ENCODE measurements at places on chromosomes 16 and 17. TPM values are rescaled to one million over a fixed set of nuclear protein-coding genes. Genes with fewer than 3 reads are reported as not detected.

Gene CYGB
- 70.8 TPM for total RNA-seq

Gene ZNF668
- 6.6 TPM for total RNA-seq

Gene MYH3
- 1.9 TPM for total RNA-seq

Gene HBA2
- total RNA-seq = 50.7 TPM

Gene MT1G
- 3.6 TPM for total RNA-seq

Gene SCIMP
- total RNA-seq = 3.1 TPM

Gene CCL23
- total RNA-seq = not detected

Gene KRTAP4-5
- total RNA-seq = not detected

Gene EPOP
- total RNA-seq = 1.4 TPM

Gene NXN
- 16.7 TPM for total RNA-seq

Gene EIF3CL
- 17.2 TPM for total RNA-seq

DNA sequence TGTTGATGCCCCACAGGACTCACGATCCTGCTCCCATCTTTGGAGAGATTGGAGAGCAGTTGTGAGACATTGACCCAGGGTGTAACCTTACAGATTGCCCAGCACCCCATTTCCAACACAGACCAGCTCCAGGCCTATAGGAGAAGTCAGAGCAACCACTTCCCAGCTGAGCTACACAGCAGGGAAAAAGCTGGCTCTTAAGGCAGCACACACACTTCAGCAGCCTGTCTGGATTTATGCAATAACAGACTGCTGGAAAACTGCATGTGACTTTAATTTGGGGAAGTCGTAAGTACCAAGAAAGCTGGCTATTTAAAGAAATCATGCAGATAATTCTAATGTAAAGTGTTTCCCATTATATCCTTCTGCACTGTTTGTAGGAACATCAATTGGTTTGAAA is 30.8 kb downstream of the NOG start:
- no peak for DNase-seq

DNA sequence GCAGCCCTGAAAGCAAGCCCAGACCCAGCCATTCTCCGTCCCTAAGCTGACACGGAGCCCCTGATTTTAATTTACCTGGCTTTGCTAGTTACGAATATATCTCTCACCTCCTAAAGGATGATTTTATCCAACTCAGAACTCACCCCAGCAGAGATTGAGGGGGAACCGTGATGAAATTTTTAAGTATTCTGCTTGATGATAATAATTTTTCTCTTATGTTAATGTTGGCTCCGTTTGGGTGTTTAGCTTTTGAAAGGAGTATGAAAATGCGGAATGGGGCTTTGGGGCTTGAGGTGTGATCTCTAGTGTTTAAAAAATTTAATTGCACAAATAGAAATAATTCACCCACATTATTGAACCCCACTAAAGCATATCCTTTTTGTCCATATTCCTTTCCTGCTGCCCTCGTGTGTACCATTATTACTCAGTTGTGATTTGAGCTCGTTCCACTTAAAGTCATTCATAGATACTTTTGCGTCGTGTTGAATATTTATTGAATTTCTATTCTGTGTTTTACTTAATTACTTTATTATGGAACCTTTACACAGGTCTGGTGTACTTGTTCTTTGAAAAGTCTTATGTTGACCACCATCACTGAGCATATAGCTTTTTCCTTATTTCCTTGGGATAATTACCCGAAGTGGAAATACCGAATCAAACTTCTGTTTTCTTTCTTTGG is 775 bp downstream of the PRPSAP2 start:
- no peak for DNase-seq

- no peak for DNase-seq
These were observed 184.4 kb downstream of the AATF start for GRCh38 chr17:37133136-37133535.

GRCh38 chr17:21400816-21401593 is 24.8 kb downstream of the KCNJ12 start:
- DNase-seq = no peak

DNA sequence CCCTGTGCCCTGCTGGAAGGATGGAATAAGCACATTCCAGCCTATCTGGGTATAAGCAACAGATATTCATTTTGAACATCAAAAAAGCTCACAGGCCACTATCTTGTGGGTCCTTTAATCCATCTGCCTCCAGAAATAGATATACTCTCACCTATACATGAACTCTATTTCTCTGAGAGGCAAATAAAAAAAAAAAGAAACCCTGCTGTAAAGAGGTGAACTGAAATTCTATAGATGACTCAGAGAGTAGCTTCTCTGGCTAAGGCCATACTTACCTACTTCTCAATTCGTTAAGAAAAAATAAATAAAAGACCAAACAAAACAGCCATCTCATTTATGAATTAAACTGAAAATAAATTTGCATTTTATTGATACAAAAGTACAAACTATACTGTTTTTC is 86.3 kb downstream of the DYNLRB2 start:
- no peak for DNase-seq

DNA sequence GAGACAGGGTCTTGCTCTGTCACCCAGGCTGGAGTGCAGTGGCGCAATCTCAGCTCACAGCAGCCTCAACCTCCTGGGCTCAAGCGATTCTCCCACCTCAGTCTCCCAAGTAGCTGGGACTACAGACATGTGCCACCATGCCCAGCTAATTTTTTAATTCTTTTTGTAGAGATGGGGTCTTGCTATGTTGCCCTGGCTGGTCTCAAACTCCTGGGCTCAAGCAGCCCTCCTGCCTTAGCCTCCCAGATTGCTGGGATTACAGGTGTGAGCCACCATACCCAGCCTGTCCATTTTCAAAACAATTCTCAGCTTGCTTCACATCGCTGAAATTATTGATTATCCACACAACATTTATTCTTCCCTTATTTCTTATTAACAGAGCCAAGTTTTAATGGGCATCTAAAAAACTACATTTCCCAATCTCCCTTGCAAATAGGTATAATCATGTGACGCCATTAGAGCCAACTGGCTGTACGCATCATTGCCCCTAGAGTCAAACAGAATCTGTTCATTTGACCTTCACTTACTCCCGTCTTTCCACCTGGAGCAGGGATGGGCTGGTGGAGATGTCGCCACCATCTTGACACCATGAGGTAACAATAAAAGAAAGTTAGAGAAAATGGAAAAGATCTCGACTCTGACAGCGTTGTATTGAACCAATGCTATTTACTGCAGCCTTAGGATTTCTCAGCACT is 148.0 kb upstream of the FOXF1 start:
- no peak for DNase-seq

GRCh38 chr17:55730808-55731207 is 8.1 kb upstream of the TMEM100 start:
- no peak for DNase-seq

- no peak for DNase-seq
These were observed 6.3 kb downstream of the CARHSP1 start for GRCh38 chr16:8862309-8863130.

DNA sequence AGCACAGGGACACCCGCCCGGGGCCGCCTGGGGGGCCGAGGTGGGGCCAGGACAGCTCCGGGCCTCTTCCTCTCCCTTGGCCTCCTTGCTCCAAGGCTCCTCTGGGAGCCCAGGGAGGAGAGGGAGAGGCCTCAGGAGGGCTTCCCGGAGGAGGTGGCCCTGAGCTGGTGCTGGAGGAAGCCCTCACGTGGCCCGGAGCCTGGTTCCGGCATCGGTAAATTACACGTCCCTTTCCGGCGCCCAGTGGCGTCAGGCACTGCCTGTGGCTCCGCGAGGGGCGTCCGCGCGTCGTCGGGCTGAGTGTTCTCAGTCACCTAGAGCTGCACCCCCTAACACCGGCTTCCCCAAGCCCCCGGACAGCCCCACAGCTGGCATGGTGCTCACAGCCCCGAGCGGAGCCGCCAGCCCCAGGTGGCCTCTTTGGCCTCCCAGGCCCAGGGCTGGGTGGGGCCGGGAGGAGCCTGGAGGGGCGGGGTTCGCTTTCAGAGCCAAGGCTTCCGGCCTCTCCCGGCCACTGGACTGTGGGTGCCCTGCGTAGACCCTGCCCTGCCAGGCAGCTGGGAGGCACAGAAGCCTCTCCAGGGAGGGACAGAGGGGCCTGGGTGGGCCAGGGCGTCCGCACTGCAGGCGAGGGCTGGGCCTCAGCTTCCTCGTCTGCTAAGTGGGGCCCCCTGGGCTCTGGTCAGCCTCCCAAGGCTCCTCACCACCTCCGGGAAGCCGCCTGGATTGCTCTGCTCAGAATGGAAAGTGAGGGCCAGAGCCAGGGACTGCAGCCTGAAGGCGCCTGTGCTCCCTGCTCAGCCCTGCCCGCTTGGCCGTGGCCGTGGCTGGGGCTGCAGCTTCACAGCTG is 27.9 kb upstream of the SSTR5 start:
- DNase-seq = no peak

DNA sequence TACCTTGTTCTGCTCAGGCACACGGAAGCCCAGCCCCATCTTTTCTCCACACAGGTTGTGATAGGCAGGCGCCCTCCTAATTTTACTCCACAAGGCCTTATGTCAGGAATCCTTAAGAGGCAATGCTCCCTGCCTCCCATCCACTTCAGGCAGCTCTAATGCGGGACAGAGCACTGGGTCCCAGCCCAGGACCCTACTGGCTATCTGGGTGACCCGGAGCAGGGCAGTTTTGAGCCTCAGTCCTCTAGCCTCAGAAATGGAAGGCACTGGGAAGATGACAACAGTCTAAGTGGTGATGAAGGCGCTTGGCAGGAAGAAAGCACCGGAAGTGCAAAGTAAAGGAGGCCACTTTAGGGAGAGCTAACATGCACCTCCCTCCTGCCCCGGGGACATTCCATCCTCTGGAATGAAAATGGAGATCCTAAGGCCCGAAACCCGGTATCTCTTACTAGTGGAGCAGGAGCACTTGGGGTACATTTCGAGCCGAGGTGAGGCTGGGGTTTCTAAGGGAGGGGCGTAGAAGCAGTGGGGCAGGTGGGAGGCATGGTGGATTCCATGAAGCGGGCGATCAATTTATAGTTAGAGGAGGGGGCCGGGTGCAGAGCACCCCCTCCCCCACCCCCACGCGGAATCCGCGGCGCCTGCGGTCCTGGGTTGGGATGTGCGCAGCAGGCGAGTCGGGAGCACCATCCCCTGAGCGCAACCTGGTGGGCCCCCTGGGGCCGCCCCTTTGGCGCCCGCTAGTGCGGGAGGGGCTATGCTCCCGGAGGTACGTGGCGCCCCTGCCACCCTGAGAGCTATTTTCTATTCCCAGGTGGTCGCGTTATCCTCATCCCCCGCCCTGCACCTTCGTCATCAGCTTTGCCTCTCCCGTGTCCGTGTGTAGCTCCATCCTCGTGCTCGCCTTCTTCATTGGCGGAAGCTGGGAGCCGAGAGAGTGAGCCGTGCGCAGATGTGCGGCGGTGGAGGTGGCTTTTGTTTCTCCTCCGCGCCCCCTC is 4.9 kb downstream of the MT1F start:
- no peak for DNase-seq

- DNase-seq = no peak
These were observed 70.7 kb upstream of the PLCG2 start for GRCh38 chr16:81708266-81709015.

- no peak for DNase-seq
These were observed 12.9 kb upstream of the P2RX1 start for GRCh38 chr17:3929181-3929580.

DNA sequence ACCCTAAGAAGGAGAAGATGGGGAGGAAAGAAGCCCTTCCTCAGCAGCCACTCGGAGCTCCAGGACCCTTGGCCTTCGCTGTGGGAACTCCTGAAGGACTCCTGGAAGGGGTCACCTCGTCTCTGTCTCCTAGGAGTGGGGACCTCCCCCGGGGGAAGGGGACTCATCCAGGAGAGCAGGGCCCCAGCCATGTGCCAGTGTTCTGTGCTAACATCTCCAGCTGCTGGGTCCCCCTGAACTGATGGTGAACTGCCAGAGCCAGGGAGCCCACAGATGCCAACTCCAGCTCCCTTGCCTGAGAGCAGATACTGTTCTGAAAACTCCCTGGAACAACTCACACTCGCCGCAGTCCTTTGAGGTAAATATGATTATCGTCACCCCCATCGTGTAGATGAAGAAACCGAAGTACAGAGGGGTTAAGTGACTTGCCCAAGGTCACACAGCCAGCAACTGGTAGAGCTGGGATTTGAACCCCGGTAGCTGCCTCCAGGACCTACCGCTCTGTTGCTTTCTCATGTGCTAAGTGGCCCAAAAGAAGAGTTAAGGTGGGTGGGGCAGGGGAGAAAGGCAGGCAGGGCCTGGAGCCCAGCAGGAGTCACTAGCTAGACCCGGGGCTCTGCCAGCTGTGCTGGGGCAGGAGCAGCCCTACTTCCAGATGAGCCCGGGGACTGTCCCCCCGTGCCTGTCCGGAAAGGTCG is 10.5 kb downstream of the TIMM22 start:
- no peak for DNase-seq

DNA sequence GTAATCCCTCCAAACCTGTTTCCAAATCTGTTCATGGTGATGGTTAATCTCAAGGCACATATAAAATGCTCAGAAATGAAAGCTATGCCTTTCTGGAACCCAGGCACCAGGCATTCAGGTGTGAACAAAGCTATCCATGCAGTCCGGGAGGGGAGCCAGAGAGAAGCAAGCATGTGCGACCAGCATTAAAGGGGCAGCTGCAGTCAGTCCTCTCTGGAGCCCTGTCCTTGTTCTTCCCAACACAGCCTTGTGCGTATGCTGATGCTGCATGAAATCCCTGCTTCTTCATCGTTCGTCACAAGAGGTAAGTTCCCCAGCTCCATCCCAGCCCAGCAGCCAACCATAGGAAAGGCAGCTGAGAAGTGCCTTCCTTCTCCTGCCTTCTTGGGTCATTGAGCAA is 148.7 kb downstream of the GRIN2A start:
- no peak for DNase-seq

GRCh38 chr17:62919388-62919787 is 46.6 kb upstream of the TANC2 start:
- DNase-seq = no peak

DNA sequence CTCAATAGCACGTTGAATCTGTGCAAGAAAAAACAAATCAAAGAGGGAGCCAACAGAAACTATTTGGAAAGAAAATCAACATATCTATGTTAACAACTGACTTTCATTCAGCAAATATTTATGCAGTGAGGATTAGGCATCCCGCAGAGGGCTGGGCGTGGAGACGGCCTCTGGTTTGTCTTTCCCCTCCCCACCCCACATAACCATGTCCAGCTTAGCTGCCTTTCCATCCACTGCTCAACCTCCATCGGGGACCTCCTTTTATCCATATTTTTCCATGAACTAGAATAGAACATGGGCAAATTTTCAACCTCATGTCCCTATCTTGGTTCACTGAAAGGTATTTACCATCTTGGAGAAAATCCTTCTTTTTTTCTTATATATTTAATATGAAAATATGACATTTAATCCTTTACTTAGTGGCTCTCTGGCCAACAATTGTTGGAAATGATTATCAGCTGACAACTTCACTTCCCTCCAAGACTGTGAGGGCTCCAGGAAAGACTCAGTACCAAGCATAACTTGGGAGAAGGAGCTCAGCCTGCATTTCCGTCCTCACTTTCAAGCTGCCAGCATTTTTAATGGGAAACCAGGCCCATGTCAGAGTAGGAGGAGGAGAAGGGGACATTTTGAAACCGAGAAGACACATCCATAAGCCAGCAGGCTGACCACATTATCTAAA is 462.6 kb upstream of the MAF start:
- no peak for DNase-seq
